CD4-positive, CD25-positive, alpha-beta regulatory T cell (primary cell): ENCODE measurements at places on chromosomes 3 and 15.

- no peak for DNase-seq
Observed at GRCh38 chr3:47113669-47114365, 50.1 kb downstream of the SETD2 start.

- no peak for DNase-seq
Observed at GRCh38 chr15:80228959-80229610, 22.9 kb downstream of the CTXND1 start.

GRCh38 chr3:43077261-43077660 lies 28.6 kb downstream of the POMGNT2 start:
- DNase-seq, result no peak

DNA sequence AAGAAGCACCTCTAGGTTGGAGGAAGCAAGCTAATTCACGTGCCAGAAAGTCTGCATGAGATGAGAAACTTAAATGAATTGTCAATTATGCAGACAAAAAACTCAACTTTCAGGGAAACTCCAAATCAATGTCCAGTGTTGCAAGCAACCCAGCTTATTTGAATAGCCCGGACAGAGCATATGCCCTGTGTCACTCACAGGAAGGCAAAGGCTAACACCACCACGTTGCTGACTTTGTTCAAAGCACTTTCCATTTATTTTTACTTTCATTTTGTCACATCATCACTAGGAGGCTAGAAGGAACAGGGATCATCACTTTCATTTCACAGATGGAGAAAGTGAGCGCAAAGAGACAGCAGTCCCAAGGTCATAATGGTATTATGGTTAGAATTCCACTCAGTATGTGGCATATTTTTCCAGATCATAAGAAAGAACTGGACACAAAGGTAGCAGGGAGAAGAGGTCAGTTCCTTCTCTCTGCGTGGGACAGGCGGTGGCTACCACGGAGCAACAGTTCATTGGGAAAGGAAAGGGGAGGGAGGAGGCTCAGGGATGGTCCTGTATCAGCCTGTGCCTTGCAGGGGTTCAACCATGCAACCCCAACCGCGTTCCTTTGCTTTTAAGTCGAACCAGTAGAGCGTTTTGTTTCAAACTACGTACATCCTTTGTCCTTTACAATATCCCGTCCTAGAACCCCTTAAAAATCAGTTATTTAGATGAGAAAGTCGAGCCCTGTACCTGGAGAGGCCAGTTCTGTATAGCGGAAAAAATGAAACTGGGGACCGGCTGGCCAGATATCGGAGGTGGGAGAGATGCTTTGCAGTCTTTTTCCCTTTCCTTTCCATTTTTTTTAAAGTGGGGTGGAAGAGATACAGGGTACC lies 1.1 kb downstream of the HEG1 start:
- no peak for DNase-seq

DNA sequence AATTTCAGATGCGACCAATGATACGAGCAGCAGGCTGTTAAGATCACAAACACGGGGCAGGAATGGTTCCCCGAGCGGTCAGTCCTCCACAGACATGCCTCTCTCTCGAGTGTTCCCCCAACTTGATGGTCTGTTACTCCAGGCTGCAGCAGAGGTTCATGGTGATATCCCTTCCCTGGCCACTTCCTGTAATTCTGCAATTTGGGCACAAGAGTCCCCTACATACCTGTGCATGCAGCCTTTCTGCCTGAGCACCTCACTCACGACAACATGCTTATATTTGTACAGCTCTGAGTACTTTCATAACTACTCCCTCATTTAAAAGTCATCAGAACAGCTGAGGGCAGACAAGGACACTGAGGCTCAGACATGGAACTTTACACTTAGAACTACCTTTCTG lies 408.1 kb upstream of the NR2F2 start:
- DNase-seq, result no peak

DNA sequence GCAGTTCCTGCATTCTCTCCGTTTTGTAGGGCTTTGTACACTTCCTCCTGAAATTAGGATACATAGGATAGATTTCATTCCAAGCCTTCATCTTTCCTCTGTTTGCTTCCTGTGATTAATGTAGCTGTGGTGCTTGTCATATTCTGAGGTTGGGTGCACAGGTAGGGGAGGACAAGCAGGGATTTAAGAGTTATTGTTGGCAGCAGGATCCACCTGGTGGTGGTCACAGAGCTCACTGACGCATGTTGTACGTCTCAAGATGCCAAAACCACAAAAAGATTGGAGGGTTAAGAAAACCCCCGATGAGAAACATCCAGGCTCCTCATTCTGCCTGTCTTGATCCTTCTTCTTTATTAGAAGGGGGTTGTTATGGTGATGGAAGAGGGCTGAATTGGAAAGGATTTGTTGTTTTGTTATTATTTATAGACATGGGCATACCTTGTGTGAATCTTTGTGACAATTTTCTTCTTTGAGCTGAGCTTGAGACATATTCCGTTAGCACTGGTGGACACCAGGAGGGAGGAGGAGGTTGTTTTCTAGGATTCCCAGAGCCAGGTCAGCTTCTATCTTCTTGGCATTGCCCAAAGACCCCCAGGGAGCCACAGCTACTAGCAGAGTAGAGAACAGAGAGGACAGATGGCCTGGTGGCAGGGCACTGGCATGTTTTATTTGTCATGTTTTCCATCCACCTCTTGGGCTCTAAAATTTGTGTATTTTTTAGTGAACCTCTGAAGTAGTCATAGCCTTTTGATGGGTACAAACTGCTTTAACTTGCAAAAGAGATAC lies 57.7 kb upstream of the LARS2 start:
- DNase-seq, result no peak

GRCh38 chr3:35498506-35499210 lies 140.7 kb upstream of the ARPP21 start:
- DNase-seq, result no peak

DNA sequence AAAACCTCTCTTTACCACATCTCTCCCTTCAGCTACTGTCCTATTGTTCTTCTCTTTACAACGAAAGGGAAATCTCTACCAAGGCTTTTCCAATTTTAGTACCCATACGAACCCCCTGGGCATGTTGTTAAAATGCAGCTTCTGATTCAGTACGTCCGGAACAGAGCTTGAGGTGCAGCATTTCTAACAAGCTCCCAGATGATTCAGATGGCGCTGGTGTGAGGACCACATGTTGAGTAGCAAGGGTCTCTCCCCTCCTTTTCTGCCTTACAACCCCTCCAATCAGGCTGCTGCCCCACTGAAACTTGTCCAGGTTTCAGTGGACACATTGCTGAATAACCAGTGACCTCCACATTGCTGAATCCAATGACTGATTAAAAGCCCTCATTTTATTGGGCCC lies 177.1 kb upstream of the FEZF2 start:
- no peak for DNase-seq

DNA sequence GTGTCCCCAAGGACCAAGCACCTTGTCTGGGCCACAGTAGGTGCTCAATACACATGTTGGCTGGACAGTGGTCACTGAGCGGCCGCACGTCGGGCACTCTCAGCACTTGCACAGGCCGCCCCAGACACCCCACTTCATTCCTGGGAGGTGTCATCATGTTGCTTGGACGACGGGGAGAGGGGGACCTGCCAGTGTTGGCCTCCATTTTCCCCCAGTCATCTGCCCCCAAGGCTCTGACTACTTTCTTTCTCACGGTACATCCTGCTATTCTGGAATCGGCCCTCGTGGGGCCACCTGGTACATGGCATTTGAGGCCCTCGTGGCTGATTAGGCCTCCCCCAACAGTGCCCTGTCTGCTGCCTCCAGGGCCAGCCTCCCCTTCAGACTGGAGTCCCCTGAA lies 1.2 kb upstream of the RHO start:
- DNase-seq, result no peak

- no peak for DNase-seq
Observed at GRCh38 chr3:114179575-114179974, 723 bp upstream of the DRD3 start.

- no peak for DNase-seq
Observed at GRCh38 chr3:113498221-113499005, 16.5 kb downstream of the SPICE1 start.

- DNase-seq, result no peak
Observed at GRCh38 chr3:18069568-18069967, 327.1 kb upstream of the TBC1D5 start.

- DNase-seq, result no peak
Observed at GRCh38 chr3:21785765-21786437, 34.9 kb upstream of the ZNF385D start.

GRCh38 chr3:188064831-188065493 lies 89.0 kb upstream of the LPP start:
- no peak for DNase-seq

DNA sequence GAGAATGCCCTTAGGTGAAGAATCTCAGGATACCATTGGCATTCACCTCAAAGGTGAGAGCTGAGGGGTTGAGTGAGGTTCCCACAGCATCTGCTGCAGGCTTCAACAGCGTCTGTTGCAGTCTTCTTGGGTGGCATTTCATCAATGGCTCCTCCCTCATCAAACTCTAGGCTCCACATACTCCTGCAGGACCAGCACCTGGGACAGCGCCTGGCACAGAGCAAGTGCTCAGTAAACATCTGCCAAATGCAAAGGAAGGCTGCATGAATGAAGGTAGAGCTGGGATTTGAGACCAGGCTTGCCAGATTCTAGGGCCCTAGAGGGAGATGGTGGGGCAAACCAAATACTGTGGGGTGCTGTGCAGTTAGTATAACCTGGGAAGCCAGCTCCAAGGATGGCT lies 9.6 kb downstream of the TRH start:
- DNase-seq, result no peak

- DNase-seq, result peak; percentile 29
Observed at GRCh38 chr15:52464478-52464877, 64.2 kb downstream of the MYO5A start.

DNA sequence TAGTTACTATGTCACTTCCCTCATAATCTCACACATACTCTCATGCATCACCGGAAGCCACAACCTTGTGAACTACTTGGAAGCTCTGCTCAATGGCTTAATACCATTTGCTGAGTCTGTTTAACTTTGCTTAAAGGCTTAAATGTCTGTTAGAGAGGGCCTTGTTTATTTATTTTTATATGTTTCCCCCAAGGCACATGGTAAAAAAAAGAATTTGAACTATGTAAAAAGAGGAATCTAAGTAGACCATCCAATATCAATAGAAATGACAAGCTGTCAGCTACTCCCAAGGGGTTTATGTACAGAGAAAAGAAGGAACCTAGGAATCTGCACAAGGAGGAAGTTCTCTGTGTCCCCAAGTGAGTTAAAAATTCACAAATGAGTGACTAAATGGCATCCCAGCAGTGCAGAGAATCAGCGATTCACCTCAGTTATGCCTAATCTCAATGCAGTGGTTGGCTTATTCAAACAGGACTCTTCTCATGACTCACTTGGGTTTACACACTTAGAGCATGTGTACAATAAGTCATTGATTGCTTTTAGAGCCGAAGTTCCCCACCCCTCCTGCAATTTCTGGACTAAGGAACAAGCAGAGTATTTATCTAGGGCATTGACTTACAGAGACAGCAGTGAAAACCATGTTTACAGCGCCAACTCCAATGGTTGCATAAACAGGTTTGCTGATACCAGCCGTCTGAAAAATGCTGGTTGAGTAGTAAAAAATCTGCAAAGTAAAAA lies 24.4 kb downstream of the SLC2A2 start:
- DNase-seq, result no peak

- peak; percentile 76 for DNase-seq
Observed at GRCh38 chr15:50879016-50879617, 29.4 kb upstream of the AP4E1 start.

- no peak for DNase-seq
Observed at GRCh38 chr15:38190501-38190900, 62.1 kb upstream of the SPRED1 start.

GRCh38 chr3:27089645-27090044 lies 279.5 kb downstream of the NEK10 start:
- DNase-seq, result no peak
